ENCODE measurements at places on chromosomes 11 and 22. TPM values are rescaled to one million over a fixed set of nuclear protein-coding genes. Genes with fewer than 3 reads are reported as not detected.

Gene IL17REL
- total RNA-seq: not detected

DNA sequence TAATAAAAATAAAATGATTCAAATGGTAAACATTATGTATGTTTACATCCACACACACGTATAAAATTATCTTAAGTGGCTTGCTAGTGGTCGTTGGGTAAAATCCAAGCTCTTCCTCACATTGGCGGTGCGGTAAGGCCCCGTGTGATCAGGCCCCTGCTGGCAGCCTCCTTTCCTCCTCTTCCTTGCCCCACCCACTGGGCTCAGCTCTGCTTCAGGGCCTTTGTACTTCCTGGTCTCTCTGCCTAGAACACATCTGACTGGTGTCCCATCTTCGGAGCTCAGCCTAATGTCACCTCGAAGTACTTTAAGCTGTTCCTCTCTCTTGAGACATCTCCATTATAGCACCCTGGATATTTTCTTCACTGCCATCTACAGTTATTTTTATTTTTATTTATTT is 52.8 kb downstream of the OSBP2 start:
- no peak for DNase-seq

Gene KRTAP5-9
- not detected for total RNA-seq

GRCh38 chr11:72722050-72722748 is 30.0 kb downstream of the ARAP1 start:
- DNase-seq: peak; percentile 93

DNA sequence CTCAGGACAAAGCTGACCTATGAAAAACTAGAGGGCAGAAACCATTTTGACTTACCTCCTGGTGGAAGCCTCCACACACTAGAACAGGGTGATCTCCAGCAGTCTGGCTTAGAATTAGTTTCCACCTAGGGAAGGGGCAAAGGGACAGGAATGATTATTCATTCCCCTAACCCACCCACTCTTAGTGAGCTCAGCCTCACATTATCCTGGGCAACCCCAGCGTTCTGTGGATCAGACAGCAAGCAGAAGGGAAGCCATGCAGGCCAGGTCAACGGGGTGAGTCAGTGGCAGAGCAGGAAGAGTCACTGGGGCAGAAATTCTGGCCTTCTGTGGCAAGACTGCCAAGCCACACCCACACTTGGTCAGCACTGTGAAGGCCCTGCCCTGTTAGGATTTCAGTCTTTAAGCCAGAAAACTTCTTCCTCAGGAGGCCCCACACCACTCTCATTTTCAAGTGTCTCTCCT is 10.5 kb downstream of the NUMA1 start:
- DNase-seq: peak; percentile 92

Gene IGLL1
- not detected for total RNA-seq

DNA sequence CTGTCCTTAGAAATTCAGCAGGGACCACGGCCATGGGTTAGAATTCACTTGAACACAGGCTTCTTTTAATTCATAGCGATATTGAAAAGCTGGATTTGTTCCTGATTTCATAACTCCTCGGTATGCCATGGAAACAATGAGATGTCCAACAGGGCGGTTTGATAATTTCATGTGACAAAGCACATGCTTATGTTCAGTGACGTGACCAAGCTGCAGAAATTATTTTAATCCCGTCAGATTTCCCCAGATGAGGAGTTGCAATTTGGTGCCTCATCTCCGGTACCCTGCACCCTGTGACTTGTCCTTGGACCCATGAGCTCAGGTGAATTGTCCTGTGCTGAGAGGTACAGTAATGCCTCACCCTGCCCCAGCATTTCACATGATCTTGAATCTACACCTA is 81.7 kb downstream of the C11orf91 start:
- DNase-seq: no peak

- DNase-seq: no peak
Measured at GRCh38 chr11:113351480-113351879, 36.1 kb upstream of the ANKK1 start.

Gene SLC39A13
- total RNA-seq: 49.7 TPM

Gene CECR2
- 1.1 TPM for total RNA-seq

- DNase-seq: no peak
Measured at GRCh38 chr11:37967635-37968034, 1369.6 kb upstream of the RAG2 start.

GRCh38 chr11:8023831-8024555 is 36.9 kb downstream of the EIF3F start:
- DNase-seq: peak; percentile 20

GRCh38 chr22:35230839-35231584 is 26.3 kb upstream of the HMGXB4 start:
- DNase-seq: no peak

GRCh38 chr11:15793043-15793996 is 563.0 kb downstream of the SOX6 start:
- no peak for DNase-seq

DNA sequence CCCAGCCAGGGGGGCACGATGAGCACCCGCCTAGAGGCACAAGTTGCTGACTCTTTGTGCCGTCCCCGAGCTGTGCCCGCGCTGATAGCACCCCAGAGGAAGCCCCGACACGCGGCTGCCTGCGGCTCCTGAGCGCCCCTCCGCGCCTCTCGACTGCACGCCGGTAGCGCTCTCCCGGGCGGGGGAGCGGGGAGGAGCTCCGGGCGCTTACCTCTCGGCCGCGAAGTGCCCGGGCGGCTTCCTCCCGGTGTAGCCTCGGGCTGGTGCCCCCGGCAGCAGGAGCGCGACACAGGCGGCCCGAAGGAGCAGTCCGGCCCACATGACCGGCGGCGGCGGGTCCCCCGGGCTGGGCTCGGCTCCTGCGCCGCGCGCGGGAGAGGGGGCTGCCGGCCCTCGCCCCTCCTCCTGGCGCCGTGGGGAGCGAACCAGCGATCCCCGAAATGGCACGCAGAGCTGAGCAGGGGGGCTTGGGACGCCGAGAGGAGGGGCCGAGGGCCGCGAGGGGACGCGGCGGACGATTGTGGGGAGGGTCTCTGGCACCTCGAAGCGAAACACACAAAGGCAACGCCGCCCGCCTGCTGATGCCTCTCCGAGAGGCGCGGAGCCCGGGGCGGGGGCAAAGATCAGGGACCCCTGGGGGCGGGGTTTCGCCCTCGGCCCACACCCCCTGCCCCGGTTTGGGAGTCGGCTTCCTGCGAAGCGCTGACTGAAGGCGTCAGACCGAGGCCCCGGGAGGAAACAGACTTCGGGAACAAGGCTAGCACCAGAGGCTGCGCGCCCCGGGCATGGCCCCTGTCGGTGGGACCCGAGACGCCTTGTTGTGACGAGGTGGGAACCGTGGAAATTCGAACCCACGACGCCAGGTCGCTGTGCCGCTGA is at the start of gene VWCE:
VWCE (minus strand) TSS at position 600 of the 879 bp plus-strand sequence; CDS start at position 321, 279 bp downstream.
- no peak for DNase-seq

Gene MYEOV
- 31.4 TPM for total RNA-seq

DNA sequence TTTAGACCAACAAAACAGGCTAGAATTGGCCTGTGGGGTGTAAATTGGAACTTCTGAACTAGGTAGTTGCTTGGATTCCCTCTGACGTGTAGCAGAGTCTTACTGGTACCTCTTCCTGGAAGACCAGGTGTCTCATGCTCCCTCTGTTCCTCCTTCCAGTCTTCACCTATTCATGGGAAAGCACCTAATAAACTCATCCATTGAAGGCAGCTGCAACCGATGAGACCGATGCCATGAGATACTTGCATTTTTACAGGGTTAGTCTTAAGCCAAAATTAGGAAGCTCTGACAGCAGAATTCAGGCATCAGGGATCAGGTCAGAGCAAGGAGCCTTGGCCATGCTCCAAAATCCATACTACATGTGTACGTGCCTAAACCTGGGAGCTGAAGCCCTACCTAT is 13.2 kb upstream of the HEPHL1 start:
- no peak for DNase-seq

- no peak for DNase-seq
Measured at GRCh38 chr11:3042496-3043314, 14.5 kb downstream of the CARS1 start.

Gene STK33
- total RNA-seq: 1.3 TPM

DNA sequence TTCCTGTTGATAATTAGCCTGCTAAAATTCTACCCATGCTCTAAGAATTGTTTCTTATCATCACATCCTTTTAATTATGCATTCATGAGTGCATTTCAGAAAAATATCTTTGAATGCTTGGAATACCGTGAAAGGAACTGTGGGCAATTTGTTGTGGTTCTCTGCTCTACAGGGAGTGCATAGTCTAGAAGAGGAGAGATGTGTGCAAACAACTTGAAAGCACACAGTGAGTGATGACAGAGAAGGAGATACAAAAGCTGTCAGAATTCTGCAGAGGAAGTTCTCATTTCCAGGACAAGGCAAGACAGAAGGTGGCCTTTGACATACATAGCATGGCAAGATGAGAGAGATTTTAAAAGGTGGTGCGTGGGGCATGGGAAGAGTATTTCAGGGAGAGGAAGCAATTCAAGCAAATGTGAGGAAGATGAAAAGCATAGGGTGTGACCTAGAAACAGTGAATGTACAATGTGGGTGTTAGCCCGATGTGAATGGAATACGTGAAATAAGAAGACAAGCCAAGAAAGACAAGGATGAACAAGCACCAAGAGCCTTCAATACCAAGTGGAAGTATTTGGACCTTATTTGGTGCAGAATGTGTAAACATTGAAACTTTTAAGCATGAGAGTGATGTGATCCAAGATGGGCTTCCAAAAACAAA is 5.0 kb downstream of the MMP8 start:
- DNase-seq: no peak

DNA sequence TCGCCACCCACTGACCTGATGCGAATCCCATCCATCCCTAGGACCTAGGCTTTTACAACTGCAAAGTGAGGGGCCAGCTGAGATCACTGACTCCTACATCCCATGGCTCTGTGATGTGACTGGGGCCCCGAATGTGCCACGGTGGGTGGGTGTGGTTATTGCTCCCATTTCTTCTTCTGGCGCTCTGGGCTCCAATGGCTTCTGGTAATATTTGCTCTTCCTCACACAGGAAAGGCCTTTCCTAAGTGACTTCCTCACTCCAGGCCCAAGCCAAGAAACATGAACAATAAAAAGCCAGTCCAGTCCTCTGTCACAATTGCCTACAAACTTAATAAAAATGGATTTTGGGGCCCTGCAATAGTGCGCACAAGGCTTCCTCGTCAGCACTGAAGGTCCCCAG is 78.1 kb downstream of the GALNT18 start:
- DNase-seq: no peak

Gene ESRRA
- total RNA-seq: 56.9 TPM

DNA sequence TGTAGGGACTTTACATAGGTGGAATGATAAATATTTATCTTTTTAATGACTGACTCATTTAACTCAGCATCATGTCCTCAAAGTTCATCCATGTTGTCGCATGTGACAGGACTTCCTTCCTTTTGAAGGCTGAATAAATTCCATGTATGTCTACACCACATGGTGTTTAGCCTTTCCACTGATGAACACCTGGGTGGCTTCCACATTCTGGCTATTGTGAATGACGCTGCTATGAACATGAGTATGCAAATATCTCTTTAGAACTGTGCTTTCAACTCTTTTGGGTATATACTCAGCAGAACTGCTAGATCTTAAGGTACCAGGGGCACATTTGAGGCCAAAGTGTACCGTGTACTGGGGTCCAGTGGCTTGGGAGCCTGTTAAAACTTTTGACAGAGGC is 24.1 kb downstream of the LARGE1 start:
- no peak for DNase-seq

Gene CRYBA4
- total RNA-seq: not detected

DNA sequence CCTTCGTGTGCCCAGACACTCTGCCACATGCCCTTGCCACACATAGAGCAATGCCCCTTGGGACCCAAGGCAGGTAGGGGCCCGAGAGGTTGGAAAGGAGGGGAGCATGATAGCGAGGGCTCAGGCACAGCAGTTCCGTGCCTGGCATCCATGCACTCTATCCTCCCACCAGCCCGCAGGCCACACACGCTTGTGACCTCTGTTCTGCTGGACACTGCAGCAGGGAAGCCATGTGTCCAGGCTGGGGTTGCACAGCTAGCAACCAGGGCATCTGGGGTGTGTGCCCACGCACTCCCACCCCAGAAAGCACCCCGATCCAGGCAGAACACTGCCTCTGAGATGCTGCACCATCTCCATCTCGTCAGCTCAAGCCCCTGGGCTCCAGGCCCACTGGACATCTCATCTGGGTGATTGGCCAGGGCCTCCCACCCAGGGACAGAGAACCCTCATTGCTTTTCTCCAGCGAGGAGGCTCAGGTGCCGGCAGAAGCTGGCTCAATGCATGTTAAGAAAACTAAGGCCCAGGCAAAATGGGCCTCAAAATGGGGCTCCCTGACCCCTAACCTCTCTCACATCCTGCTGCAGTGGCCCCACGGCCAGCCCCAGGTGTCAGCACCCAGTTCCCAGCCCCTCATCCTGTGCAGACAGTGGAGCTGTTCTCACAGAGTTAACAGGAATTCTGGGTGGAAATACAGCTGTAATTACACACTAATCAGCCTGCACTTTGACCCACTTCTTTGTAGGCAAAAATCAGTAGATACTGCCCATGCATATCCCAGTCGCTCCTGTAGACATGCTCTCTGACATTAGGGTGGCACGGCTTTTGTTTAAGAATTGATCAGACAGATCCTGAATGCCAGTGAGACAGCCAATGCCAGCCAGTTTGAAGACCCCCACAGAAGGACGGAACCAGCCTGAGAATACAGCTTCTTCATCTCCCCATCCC is 173.9 kb upstream of the B3GAT1 start:
- DNase-seq: peak; percentile 84

GRCh38 chr22:50206599-50206998 is 5.8 kb downstream of the SELENOO start:
- no peak for DNase-seq

DNA sequence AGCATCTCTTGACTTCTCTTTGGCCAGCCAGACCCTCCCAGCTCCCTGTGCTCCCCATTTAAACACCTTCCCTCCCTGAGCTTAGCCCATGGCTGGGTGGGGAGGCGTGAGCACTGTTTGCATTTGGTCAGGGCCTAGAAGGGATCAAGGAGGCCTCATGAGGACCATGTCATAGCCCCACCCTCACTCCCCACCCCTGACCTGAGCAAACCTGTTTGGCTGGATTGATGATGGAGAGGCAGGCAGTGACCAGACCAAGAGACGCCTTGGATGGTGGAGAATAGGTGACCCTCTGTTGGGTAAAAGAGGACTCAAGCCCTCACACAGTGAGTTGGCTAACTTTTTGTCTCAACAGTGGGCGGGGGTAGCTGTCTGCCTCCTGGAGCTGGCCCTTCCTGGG is 49.9 kb downstream of the ST3GAL4 start:
- DNase-seq: no peak

DNA sequence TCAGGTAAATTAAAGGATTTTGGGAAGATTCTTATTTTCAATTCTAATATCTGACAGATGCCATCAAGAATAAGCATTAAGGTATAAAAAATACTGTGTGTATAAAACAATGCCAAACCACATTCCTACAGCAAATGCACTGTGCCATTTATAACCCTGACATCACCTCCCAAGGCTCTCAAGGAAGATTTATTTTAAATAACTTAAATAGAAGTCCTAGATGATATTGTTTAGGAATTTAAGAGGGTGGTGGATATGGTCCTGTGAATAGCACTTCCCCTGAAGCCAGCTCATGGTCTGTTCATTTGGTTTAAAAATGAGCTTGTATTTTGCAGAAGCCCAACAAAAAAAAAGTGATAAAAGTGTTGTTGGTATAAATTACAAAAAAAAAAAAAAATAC is 32.1 kb downstream of the PPIL2 start:
- no peak for DNase-seq
